ENCODE measurements at places on chromosomes 4 and X. TPM values are rescaled to one million over a fixed set of nuclear protein-coding genes. Genes with fewer than 3 reads are reported as not detected.
A peak's percentile ranks its signal among the peaks of the same experiment; 100 is the strongest.

Gene PPEF2
- total RNA-seq: not detected

GRCh38 chrX:44997282-44997812 lies 124.4 kb downstream of the KDM6A start:
- DNase-seq: no peak

Gene FANCB
- total RNA-seq: 6.7 TPM

GRCh38 chr4:15964159-15964558 lies 1.2 kb upstream of the FGFBP2 start:
- no peak for DNase-seq

GRCh38 chrX:64176876-64177275 lies 28.6 kb downstream of the AMER1 start:
- no peak for DNase-seq

GRCh38 chr4:15034071-15034764 lies 31.9 kb downstream of the CPEB2 start:
- peak; percentile 40 for DNase-seq

DNA sequence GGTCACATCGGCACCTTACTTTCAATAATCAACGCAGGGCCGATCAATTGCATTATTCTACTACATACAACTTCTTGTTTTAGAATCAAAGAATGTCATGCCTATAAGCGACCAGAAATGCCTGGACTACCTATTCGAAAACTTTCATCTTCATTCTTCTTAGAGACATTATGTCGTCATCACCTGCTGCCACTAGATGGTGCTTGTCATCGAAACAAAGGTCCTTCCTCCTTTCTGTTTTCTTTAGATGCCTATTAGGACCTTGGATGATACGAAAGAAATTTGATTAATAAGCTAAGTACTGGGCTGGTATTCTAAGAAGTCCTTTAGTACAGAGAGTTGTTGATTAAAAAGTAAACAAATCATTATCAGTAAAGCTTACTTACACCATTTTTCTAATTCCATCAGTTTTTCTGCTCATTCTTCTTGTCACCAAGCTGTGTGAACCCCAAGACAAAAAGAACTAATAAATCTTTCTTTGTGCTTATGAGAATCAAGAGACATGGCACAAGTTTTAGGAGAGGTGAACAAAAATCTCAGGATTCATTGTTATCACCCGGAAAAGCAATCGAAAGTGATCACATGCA lies 154.5 kb upstream of the SLC4A4 start:
- DNase-seq: peak; percentile 49

GRCh38 chr4:52935317-52935716 lies 73.2 kb downstream of the RASL11B start:
- DNase-seq: no peak

Gene MTMR8
- total RNA-seq: 1.2 TPM

DNA sequence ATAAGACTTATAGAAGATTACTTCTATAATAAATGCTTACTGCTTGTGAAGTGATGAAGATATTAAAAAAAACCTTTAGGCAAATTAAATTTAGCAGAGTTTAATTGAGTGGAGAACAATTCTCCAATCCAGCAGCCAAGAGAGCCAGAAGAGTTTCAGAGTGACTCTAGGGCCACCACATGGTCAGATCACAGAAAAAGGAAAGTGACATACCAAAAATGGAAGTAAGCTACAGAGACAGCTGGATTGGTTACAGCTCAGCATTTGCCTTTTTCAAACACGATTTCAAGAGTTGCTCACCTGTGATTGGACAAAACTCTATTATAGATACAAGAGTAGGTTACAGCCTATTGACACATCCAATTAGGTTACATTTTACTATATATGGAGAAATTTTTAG lies 79.0 kb upstream of the TRAM1L1 start:
- DNase-seq: no peak

DNA sequence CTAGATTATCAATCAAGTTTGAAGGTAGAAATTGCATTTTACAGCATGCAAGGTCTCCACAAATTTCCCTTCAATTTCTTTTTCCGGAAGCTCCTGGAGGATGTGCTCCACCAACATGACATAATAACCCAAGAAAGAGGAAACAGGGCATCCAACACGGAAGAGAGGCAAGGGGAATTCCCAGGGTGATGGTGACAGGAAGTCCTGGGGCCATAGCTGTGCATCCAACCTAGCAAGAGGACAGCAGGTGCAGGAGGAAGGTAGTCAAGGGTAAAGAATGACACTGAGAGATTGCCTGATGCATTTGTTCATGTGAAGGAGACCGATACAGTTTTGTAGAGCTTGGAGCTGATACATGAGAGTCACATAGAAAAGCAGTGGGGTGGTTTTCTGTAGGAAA lies 115.7 kb upstream of the LSM6 start:
- no peak for DNase-seq

GRCh38 chr4:54695788-54696187 lies 38.0 kb downstream of the KIT start:
- no peak for DNase-seq

- no peak for DNase-seq
Measured at GRCh38 chr4:185532795-185533324, 2.4 kb downstream of the PDLIM3 start.

- DNase-seq: no peak
Measured at GRCh38 chr4:47531954-47532321, 46.9 kb downstream of the ATP10D start.

Gene SPIN4
- 5.1 TPM for total RNA-seq

GRCh38 chr4:94306713-94307112 lies 35.9 kb downstream of the HPGDS start:
- no peak for DNase-seq

DNA sequence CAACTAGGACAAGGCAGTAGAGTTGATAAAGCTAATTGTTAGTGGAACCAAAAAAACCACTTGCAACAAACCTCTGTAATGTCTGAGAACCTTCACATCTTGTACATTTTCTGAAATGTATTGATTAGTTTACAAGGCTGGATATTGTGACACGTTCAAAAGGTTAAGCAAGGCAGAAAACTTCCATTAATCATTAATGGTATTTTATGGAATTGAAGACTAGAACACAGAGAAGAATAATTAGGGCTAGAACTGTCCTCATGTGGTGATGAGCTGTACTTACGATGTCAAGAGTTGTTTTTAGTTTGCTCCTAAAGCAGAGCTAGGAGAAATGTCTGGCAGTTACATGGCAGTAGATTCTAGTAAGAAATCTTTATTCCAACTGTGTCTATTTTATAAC lies 12.3 kb downstream of the GC start:
- DNase-seq: no peak

- DNase-seq: no peak
Measured at GRCh38 chr4:159766241-159766640, 663.4 kb downstream of the RAPGEF2 start.

Gene MAOA
- 9.3 TPM for total RNA-seq

DNA sequence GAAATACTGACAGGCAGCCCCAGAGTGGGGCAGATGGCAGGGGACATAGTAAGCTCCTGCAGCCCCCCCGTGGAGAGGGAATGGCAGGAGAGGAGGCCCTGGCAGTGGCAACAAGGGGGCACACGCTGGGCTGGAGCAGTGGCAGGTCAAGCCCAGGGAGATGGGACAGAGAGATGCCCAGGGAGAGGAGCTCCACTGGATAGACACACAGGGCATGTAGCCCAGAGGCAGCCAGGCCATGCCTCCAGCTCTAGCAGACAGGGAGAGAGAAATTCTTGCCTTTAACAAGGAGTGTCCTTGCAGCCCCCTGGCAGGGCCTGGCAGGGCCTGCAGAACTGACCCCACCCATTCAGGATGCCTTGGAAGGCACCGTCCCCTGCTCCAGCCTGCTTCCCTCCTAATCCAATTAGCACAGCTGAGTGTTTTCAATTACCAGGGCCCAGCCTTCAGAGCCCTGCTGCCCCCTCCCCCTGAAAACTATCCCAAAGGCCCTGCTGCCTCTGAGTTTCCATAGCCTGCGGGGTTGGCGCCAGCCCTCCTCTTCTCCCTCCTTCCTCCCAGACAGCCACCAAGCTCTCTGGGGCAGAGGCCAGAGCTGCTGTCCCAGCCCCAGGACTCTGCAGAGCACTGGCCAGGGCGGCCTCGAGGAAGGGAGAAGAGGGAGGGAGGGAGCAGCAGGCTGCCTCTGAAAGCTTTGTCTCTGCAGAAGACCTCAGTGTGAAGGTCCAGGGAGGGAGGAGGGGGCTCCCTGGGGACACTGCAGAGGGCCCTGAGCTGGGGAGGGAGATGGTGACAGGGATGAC lies 12.5 kb downstream of the L1CAM start:
- DNase-seq: no peak

Gene HNRNPD
- 85.2 TPM for total RNA-seq

GRCh38 chrX:104325213-104325585 lies 70.5 kb upstream of the ESX1 start:
- DNase-seq: peak; percentile 77

DNA sequence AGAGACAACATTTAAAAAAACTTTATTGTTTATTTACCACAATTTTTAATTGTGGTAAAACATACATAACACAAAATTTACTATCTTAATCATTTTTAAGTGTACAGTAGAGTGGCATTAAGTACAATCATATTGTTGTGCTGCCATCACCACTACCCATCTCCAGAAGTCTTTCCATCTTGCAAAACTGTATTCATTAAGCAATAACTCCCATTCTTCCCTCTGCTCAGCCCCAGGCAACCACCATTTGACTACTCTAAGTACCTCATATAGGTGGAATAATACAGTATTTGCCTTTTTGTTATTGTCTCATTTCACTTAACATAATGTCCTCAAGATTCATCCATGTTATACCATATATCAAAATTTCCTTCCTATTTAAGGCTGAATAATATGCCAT lies 12.8 kb upstream of the FAM47E start:
- no peak for DNase-seq

Gene TMEM144
- not detected for total RNA-seq

Gene SOX3
- total RNA-seq: not detected

- DNase-seq: no peak
Measured at GRCh38 chr4:110184791-110185155, 13.6 kb downstream of the ELOVL6 start.

Gene ADAM29
- not detected for total RNA-seq

DNA sequence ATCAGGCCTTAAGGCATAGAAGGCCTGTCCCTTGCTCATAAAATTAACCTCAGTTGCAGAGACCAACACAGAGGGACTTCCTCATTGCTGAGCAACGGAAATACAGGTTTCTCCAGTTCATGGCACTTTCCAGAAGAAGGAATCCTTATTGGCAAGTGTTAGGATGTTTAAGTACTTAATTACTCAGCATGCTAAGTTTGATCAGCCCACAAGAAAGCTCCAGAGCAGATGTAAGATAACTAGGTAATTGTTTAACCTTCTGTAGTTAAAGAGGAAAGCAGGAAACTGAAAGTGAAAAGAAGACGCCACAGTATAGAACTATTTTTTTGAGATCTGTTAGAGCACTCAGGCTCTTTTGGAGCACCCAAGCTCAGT lies 33.5 kb downstream of the SMS start:
- no peak for DNase-seq

DNA sequence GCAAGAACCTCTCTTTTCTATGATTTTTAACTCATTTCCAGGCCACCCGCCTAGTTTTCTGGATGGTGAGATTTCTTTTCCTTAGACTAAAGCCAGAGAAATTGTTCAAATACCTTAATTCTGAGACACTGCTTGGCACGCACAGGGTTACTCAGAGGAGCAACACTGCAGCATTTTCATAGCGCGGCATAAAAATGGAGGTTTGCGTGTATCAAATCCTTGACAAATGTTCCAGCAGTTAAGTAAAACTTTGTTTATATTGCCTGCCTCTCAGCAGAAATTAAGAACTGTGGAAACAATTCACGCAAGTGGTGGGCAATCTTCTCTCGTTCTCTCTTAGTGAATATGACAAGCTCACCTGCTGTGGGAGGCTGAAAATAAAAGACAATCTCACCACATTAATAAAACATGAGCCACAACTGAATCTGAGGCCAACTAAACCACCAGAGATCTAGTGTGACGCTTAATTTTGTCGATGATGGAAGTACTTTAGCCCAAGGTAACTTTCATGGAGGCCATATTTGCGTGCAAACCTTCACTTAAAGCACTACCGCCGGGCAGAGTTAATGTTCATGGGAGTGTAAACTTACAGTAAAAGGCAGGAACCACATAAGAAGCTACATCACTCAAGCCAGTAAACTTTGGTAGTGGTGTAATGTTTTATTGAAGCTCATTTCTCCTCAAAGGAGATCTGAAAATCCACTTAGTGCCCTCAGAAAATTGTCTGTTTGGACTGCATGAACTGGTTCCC lies 894.8 kb upstream of the EPHA5 start:
- DNase-seq: peak; percentile 54

DNA sequence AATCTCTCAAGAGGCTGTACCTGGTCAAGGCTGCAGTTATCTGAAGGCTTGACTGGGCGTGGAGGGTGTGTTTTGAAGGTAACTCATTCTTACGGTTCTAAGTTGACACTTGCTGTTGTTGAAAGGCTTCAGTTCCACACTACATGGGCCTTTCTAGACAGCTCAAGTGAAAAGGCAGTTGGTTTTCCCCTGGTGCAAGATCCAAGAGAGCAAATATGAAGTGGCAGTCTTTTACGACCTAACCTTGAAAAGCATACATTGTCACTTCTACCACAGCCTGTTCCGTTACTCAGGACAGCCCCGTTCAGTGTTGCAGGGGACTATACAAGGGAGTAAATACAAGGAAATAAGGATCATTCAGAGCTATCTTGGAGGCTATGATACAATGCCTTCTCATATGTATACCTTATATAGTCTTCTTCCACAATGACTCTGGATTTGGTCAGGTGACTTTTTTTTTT lies 46.2 kb downstream of the PDS5A start:
- no peak for DNase-seq

DNA sequence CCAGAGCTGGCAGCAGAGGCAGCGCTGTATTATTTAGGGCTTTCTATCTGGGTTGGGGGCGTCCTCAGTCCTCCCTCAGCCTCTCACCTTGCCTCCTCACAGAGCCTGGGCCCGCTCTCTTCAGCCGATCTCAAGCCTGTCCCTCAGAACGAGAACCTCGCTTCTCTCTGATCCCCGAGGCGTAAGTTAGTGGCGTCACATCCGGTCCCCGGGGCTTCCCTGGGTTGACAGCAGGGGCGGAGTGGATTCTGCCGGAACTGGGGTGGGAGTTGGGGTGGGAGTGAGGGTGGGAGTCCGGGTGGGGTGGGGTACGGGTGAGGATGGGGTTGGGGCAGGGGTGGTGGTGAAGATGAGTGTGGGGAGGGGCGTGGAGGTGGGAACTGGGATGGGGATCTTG lies at the start of gene MAGEA10:
Gene MAGEA10 (minus strand): TSS at position 190 of the 397 bp plus-strand sequence. CDS start 2,957 bp downstream, outside the sequence.
- DNase-seq: no peak

DNA sequence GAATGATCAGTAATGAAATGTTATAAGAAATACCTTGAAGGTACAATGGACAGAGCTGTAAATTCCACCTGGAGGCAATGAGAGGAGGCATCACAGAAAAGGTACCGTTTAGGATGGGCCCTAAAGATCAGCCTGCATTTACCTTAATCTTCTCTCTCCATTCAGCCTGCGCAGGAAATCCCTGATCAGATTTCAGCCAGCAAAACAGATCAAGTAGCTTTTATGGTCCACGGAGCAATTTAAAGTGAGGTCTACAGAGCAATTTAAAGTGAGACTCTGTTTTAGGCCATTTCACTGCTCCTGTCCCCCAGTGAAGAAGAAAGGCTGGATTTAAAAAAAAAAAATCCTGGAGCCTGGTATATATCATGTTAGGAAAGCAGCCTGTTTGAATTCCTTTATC lies 195.1 kb upstream of the VCX start:
- DNase-seq: no peak
